ENCODE measurements at places on chromosomes 6 and 20.

DNA sequence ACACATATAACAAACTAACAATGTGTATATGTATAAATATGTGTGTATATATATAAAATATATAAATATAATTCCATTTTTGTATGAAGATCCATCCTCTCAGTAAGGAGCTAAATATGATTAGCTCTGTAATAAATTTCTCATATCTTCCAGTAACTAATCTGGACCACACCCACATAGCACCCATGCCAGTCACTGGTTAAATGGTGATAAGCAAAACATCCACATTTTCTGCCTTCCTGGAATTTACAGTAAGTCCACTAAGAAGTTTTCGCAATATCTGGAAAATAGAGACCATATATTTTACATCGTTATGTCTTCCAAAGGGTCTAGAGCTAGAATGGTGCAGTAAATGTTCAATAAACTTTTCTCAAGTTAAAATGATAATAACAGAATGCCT, 151.5 kb upstream of the STMND1 start:
- no peak for DNase-seq

- no peak for DNase-seq
These were observed 22.1 kb downstream of the BMP5 start for GRCh38 chr6:55853008-55854001.

DNA sequence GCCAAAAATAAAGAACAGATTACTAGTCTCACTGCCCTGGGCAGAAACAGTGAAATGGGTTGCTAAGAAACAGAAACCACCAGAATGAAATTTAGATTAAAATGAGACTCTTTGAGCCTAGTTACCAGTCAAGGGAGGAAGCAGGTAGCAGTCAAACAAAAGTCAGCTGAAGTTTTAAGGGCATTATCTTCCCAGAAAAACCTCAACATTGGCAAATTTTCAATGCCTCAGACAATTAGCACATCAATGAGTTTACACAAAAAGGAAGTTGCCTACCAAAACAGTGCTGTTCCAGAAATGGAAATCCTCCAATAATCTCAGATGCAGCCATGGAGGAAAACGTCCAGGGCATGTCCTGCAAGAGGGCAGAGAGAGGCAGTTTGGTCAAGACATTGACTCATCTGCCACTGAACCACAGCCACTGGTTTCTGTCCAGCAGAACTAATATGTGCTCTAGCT, 399.7 kb upstream of the ADGRB3 start:
- no peak for DNase-seq

GRCh38 chr6:125294925-125295324, 6.8 kb downstream of the HDDC2 start:
- no peak for DNase-seq

GRCh38 chr6:11439876-11440275, 97.7 kb upstream of the TMEM170B start:
- DNase-seq: no peak

DNA sequence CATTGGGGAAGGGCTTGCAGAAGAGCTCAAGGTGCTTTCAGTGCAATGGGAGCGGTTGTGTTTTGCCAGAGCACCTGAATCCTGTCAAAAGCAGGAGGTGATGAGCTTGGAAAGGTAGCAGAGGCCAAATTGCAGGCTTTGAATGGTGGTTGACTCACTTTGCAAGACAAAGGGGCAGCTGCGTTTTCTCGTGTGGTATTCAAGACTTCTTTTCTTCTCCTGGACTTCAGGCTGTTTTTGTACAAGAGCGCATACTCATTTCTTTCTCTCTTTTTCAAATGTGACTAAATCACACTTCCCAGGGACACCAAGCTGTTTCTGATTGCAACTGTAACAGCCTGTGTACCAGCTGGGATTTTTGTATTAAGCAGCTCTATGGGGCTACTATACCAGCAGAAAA, 32.3 kb downstream of the GHRH start:
- no peak for DNase-seq

All from cortex of kidney (tissue), 1 donor.